ENCODE measurements at places on chromosomes 3 and 15.

GRCh38 chr15:94306700-94307650 is 75.6 kb downstream of the MCTP2 start:
- no peak for DNase-seq

DNA sequence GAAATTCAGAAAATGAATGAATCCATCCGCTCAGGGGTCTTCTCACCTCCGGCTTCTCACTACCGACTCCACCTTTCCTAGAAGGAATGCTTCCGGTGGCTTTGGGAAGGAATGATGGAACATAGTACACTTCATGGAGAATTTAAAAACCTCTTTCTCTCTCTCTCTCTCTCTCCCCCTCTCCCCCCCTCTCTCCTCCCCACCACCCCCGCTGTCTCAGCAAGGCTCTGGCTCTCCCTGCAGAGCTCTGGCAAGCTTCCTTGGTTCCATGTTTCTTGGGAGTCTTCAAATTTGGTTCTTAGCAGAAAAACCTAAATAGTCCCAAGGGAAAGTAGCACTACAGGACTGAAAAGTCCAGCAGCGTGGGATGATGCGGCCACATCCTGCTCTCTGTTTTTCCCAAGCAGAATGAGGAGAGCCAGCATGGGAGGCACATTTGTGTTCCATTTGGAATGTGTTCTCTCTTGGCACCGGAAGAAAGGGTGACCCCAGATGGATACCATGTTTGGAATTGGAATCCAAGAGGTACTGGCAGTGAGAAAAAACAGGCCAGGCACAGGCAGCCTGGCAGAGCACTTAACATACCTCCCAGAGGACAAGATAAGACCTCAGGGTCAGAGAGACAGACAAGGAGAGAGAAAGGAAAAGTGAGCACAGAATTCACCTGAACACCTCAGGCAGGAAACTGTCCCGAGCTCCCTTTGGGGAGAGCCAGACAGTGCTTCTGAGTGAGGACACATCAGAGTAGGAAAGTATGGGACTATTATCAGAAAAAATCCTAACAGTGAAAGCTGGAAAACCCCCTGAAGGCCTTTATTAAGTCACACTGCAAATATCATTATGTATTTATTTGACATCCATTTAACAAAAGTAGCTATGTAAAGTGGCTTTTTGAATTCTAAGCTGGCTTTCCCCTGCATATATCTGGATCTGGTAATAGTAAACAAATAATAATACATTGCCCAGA is at the start of gene POPDC2:
POPDC2 (minus strand) TSS at position 116 of the 967 bp plus-strand sequence. CDS start 166 bp downstream, outside the sequence.
- no peak for DNase-seq

- no peak for DNase-seq
Observed at GRCh38 chr3:50551681-50552435, 15.7 kb downstream of the C3orf18 start.

GRCh38 chr3:177640319-177640965 is 443.2 kb upstream of the TBL1XR1 start:
- no peak for DNase-seq

DNA sequence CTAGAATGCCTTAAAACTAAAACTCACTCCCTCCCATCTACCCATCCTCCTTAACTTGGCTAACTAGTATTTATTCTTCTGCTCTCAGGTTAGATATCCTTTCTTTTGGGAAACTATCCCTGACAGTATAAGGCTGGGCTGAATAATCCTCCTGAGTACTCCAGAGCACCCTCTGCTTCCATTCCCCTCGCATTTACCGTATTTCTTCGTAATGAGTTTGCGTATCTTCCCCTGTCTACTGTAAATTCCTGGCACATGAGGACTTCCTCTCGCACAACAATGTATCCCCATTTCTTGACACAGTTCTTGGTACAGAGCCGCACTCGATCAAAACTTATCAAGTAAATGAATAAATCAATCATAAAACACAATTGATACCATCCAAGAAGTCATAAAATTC is 82.9 kb upstream of the AKAP13 start:
- DNase-seq = no peak

GRCh38 chr3:33093847-33094246 is 3.1 kb downstream of the GLB1 start:
- DNase-seq = no peak

DNA sequence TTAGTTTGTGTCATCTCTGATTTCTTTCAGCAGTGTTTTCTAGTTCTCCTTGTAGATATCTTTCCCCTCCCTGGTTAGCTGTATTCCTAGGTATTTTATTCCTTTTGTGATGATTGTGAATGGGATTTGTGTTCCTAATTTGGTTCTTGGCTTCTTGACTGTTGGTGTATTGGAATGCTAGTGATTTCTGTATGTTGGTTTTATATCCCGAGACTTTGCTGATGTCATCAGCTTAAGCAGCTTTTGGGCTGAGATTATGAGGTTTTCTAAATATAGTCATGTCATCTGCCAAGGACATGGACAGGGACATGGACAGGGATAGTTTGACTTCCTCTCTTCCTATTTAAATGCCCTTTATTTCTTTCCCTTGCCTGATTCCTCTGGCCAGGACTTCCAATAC is 35.8 kb downstream of the MYO9A start:
- DNase-seq = no peak

DNA sequence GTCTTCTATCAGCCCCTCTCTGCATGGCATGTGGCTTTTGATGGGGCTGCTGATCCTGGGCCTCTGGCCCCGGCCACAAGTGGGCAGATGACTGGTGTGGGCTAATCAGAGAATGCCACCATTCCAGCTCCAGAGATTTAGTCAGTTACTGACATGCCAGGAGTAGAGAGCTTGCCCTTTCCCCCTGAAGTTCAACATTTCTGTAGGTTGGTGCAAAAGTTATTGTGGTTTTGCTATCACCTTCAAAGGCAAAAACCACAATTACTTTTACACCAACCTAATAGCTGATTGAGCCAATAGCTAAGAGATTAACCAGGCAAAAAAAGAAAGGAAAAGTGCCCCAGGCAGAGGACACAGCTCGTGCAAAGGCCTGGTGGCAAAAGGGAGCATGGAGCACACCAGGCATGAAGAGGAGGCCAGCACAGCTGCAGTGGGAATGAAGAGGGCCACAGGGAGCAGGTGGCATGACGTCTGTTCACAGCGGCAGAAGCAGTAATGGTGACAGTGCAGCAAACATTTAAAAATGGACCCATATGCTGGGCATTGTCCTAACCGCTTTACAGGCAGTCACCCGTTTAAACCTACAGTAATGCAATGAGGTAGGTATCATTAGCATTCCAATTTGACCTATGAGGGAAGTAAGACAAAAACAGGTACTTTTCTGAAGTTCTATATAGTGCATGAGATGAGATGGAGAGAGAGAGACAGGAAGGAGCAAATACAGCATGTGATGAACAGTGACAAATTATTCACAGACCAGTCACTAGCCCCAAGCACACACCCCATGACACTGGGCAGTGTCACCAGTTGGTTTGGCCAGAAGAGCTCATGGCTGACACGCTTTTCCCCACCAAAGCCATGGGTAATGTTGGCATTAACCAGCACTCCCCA is 373.0 kb upstream of the PROK2 start:
- DNase-seq = no peak

- no peak for DNase-seq
Observed at GRCh38 chr3:195932418-195933043, 24.2 kb upstream of the TNK2 start.

All from activated CD8-positive, alpha-beta memory T cell treated with anti-CD3 and anti-CD28 coated beads for 1 hour (primary cell).